Left kidney (tissue), 8 donors: ENCODE measurements at places on chromosomes 5 and 9. TPM values are rescaled to one million over a fixed set of nuclear protein-coding genes. Genes with fewer than 3 reads are reported as not detected.

The PCA3 gene
- 0.96 TPM for polyA plus RNA-seq

The DNAJC25 gene
- polyA plus RNA-seq = 16.5 TPM

GRCh38 chr9:8734760-8735159 is 935.2 kb upstream of the DMAC1 start:
- DNase-seq = no peak

DNA sequence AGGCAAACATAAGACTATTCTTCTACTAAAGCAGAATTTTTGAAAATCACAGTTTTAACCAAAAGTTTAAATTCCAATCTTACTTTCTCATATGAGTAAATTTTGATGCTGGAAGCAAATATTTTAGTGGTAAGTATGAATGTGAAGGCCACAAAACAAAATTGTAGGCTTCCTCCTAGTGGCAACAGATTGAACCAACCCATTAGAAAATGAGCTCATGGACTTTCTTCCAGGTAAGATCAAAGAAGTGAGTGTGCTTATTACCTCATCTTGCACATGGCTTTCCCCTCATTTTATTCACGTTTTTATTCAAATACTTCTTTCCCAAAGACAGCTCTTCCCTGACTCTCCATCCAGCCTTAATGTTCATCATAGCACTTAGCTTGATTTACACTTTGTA is 16.5 kb upstream of the RLN2 start:
- no peak for DNase-seq

GRCh38 chr9:27703216-27703980 is 130.1 kb upstream of the C9orf72 start:
- DNase-seq = no peak

DNA sequence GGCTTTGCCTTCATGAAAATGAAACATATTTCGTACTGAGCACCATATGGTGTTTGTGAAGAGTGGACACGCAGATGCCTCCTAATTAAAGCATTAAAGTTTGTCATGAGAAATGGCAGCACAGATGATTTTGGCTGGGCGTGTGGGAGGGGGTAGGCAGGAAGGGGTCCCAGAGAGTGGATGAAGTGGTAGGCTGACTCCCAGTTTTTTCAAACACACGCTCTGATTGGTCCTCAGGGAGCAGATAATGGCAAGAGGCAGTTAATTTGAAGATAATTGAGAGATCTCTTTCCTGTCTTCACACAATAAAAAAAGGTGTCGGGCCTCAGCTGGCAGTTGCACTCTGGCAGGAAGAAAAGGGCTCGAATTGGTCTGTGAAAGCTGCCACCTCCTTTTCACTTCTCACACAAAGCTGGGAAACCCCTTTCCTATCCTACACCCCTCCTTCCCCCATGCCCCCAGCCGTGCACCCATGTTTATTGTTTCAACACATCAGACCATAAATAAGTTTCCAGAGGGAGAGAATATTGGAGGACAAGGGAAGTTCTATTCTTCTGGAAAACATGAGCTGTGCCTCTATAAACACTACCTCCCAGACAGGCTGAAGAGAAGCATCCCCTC is 429.6 kb downstream of the ARHGEF28 start:
- DNase-seq = no peak

DNA sequence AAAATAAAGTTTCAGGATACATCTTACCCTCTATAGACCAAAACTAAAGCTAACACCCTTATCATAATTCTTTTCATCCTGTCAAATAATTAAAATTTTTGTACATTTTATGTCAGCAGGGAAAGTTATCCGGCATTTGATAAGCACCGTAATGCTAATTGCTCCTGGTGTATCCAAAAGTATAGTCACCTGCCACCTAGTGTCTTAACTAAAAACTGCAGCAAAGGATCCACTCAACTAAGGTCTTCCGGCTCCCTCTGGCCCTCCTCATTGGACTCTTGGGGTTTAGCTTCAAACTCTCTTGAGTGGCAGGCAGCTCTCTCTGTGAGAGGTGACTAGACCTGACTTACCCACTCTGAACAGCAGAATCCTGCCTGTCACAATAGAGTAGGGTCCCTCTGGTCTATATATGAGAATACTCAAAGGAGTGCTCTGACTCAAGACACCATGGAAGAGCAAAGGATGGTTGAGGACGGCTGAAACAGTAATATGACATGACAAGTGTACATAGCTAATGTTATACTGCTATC is 60.4 kb upstream of the CAST start:
- peak; percentile 70 for DNase-seq

GRCh38 chr9:19456426-19456825 is 47.6 kb downstream of the ACER2 start:
- DNase-seq = no peak
